ENCODE measurements at places on chromosomes 7 and 10.
A peak's percentile ranks its signal among the peaks of the same experiment; 100 is the strongest.

DNA sequence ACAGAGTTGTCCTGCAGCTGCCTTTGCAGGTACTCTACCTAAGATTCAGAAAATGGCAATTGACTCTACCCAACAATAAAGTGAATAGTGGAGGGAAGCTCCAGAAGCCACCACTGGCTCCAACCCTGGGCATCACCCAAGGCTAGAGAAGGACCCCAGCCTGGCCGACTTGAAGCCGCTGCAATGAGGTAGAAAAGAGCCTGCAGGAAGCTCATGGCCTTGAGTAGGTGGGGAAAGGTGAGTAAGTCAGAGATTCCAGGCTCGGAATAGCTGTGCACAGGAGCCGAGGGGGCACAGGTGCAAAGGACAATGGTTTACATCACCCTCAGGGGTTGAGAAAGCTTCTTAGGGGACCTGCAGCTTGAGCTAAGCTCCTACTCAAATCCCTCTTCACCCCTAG is 83.6 kb downstream of the AOAH start:
- DNase-seq, result no peak

DNA sequence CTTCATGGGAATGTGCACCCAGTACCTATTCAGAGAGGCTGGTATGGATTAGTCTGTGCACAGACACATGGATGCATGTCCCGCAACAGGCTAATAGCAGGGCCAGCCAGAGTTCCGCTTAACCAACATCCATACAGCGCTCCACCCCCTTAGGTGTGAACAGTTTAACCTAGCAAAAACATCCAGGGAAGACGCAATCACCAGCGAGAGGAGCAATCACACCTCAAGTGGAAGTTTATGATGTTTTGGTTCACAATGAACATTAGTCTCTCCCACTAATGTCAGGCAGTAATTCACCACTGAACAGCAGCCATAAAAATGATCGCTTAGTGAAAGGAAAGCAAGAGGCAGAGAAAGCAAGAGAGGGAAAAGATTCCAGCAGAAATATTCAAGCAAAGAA is 91.1 kb downstream of the PLXNA4 start:
- no peak for DNase-seq

GRCh38 chr7:70237256-70237655 is 639.0 kb downstream of the AUTS2 start:
- no peak for DNase-seq

DNA sequence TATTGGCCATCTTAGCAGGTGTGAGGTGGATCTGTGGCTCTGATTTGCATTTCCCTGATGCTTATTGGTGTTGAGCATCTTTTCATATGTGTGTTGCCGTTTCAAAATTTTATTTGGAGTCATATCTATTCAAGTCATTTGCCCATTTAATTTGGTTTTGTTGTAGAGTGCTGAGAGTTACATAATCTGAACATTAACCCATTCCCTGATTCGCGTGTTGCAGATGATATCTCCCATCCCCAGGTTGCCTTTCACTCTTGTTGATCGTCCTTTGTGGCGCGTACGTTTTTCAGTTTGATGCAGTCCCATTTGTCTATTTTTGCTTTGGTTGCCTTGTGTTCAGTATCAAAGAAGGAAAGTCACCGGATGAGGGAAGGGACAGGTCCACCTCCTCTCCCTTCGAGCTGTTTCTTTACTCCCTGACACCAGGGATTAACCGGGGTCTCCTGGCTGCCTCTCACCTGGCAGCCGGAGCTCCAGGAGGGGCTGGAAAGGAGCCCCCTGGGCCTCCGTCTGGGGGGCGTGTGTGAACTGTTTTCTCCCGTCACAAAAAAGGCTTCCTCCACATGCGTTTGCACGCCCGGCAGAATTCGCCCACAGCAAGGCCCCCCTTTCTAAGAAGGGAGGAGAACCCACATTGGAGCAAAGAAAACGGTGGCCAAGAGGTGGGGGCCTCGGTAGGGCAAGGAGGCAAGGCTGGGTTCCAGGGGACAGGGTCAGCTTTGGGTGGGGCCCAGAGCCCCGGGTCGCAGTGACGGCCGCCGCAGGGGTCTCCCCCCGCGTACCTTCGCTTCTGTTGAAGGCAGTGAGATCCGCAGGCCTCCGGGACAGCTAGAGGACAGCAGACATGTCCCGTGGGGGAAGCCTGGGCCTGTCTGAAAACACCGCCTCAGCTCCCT is 8.3 kb downstream of the MNX1 start:
- DNase-seq, result no peak

GRCh38 chr10:125980521-125981035 is 84.2 kb downstream of the FANK1 start:
- DNase-seq, result no peak

DNA sequence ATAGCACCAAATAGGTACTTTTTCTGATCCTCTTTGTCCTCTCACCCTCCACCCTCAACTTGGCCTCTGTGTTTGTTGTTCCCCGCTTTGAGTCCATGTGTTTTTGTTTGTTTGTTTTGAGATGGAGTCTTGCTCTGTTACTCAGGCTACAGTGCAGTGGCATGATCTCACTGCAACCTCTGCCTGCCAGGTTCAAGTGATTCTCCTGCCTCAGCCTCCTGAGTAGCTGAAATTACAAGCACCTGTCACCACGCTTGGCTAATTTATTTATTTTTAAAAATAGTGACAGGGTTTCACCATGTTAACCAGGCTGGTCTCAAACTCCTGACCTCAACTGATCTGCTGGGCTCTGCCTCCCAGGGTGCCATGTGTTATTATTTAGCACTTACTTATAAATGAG is 5.3 kb downstream of the ZNF273 start:
- no peak for DNase-seq

DNA sequence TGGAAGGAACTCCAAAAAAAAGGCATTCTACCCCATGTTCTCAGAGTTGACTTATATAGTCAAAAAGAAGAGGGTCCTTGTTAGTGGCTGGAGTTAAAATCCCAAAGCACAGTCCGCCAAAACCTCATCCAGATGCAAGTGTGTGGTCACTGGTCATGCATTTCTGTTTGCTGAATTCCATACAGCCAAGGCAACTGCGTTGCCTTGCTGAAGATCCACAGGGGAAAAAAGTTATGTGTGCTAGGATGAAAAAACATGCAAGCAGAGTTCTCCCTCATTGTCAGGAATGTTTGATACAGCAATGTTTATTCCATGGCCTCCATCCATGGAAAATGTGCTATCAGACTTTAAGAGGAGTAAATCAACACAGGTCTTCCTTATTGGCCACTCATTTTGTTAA is 213.1 kb downstream of the CREB5 start:
- no peak for DNase-seq

GRCh38 chr7:32048970-32049491 is 21.2 kb downstream of the PDE1C start:
- no peak for DNase-seq

- no peak for DNase-seq
These were observed 209.1 kb downstream of the CREB5 start for GRCh38 chr7:28621369-28621841.

DNA sequence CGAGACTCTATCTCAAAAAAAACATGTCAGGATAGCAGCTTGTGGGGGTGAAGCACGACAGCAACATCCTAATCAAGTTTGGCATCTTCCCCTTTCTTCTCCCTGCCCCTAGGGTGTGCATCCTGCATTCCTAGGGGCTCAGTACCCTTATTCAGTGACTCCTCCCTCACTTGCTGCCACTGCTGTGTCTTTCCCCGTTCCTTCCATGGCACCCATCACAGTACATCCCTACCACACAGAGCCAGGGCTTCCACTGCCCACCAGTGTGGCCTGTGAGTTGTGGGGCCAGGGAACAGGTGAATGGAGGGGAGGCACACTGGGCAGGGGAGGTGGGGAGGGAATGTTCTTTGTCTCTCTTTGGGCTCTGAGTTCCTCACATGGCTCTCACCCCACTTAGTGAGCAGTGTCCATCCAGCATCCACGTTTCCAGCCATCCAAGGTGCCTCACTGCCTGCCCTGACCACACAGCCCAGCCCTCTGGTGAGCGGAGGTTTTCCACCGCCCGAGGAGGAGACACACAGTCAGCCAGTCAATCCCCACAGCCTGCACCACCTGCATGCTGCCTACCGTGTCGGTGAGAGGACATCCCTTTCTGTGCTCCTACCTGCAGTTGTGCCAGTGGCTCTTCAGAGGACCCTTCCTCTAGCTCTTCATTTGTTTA is 11.4 kb downstream of the NDST2 start:
- no peak for DNase-seq

- no peak for DNase-seq
These were observed 77.3 kb upstream of the ARMC3 start for GRCh38 chr10:22850541-22850940.

DNA sequence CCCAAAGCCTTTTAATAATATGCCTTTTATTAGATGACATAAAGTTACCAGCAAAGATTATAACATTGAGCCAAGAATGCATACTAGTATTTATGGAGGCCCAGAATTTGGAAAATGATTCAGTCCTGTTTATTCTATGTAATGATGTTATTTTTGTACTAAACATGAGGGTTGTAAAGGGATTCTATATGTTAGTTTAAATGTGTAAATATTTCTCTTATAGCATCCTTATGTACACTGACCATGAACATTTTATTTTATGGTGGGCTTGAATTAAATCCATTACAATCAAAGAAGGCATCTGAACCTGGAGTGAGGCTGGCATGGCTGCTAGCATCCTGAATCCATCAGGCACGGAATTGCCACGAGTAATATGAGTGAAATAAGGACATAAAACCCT is 80.2 kb downstream of the RAB18 start:
- DNase-seq, result no peak

DNA sequence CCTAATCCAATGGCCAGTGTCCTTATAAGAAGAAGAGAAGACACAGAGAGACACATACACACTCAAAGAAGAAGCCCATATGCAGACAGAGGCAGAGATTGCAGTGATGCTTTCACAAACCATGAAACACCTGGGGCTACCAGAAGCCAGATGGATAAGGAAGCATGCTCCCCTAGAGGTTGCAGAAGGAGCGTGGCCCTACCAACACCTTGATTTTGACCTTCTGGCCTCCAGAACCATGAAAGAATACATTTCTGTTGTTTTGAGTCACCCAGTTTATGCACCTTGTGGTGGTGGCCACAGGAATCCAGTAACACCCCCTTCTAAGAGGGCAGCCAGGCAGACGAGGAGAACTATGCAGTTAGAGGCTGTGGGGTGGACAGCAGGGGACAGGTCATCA is 43.5 kb downstream of the AOC1 start:
- DNase-seq, result no peak

DNA sequence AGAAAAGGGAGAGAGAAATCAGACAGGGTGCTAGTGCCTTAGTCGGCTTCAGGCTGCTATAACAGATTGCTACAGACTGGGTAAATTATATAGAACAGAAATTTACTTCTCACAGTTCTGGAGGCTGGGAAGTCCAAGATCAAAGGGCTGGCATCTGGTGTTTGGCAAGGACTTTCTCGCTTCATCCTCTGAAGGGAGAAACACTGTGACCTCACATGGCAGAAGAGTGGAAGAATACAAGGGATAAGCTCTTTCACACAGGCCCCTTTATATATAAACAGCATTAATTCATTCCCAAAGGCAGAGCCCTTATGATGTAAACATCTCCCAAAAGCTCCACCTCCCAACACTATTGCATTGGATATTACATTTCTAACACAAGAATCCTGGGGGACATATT is 235.5 kb upstream of the INHBA start:
- DNase-seq, result no peak

- peak; percentile 48 for DNase-seq
These were observed 110.5 kb downstream of the C10orf105 start for GRCh38 chr10:71608819-71609768.

- DNase-seq, result no peak
These were observed 61.3 kb downstream of the MICU1 start for GRCh38 chr10:72564596-72564995.

GRCh38 chr7:91609525-91609924 is 271.0 kb downstream of the MTERF1 start:
- no peak for DNase-seq

DNA sequence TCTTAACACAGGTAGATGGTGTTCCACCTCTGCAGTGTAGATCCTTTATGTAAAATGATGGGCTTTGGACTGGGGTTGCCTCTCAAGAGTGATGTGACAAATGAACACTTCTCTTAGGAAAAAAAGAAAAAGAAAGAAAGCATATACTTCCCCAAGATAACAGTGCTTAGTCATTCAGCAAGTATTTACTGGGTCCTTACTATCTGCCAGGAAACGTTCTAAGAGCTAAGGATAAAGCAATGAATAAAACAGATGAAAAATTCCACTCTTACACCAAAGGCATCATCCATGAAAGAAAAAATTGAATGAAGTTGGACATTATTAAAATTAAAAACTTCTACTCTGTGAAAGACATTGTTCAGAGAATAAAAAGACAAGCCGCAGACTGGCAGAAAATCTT is 177.3 kb downstream of the C7orf25 start:
- no peak for DNase-seq

- DNase-seq, result no peak
These were observed 90.9 kb upstream of the MDFIC start for GRCh38 chr7:114830952-114831351.

DNA sequence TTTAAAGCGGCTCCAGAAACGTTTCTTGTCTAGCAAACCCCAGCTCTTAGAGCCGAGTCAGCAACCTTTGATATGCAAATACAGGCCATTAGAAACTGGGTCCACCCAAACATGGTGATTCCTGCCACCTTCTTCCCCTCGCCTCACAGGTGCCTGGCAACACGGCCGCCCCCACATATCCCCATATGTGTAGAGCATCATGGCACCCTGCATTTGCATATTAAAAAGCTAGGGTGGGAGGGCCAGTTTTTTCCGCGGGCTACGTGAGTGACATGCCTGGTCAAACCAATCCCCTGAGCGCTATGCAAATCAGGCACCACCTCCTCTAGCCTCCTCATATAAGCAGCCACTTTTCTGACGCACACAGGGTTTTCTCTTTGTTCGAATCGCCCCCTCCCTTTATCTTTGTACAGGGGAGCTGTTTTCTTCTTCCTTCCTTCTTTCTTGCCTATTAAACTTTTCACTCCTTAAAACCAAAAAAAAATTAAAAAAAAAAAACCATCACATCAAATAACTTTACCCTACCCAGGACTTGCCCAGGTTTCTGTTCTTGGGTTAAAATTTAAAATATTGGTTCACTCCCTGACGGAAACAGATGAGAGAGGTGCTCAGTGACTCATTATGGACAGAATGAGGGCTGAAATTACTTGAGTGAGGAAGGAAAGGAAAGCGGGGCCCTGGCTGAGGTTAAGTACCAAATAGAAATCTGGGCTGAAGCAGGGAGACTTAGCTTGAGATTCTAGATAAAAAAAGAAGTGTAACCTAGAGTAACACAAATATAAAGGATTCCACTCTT is 59.8 kb downstream of the COA1 start:
- peak; percentile 28 for DNase-seq

GRCh38 chr7:4015371-4015770 is 666.7 kb upstream of the FOXK1 start:
- no peak for DNase-seq

DNA sequence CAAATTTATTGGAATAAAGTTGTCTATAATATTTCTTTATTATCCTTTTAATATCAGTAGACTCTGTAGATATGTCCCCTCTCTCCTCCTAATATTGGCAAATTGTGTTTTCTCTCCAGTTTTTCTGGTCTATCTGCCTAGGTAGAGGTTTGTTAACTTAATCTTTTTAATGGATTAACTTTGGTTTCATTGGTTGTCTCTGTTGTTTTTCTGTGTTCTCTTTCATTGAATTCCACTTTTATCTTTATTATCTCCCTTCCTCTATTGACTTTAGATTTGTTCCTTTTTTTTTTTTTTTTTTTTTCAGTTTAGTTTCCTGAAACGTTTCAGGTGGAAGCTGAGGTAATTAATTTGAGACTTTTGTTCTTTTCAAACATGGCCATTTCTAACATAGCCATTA is 10.6 kb downstream of the PLEKHS1 start:
- no peak for DNase-seq

GRCh38 chr7:158066085-158066484 is 521.5 kb downstream of the PTPRN2 start:
- no peak for DNase-seq

GRCh38 chr10:82924711-82925110 is 1049.7 kb downstream of the NRG3 start:
- DNase-seq, result no peak

All from stimulated activated CD4-positive, alpha-beta T cell treated with anti-CD3 and anti-CD28 coated beads, Interleukin-1b, Interleukin-23, amount 100 ng/mL, for 1 hour (primary cell).